ENCODE measurements at places on chromosomes 7 and 10. TPM values are rescaled to one million over a fixed set of nuclear protein-coding genes. Genes with fewer than 3 reads are reported as not detected.

The HOXA13 gene
- not detected for total RNA-seq

The ZEB1 gene
- total RNA-seq = 38.4 TPM

The GIMAP6 gene
- 0.17 TPM for total RNA-seq

The BHLHA15 gene
- 0.35 TPM for total RNA-seq

DNA sequence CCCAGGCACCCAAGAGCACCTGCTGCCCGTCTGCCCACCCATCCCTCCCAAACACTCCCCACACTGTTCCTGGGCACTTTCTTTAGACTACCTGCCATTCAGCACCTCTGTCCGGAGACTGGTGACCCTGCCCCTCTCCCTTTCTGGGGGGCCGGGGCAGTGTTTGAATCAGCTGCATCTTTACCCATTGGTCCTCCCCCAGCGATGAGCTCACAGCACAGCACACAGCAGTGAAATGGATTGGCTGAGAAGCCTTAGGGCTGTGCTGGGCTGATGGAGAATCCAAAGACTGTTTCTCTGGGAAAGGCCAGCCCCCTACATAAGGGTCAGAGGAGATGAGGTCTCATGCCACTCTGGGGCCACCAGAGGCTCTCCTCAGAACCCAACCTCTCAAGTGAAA, 40.2 kb downstream of the VWA2 start:
- no peaks in the 10 kb centered on the region for H3K4me1 ChIP-seq
- H3K36me3 ChIP-seq = no peaks in the 10 kb centered on the region
- peaks cover 4% of the 10 kb centered on the region for H3K27me3 ChIP-seq
- no peak overlapping the region for H3K4me3 ChIP-seq
- no peak for DNase-seq

DNA sequence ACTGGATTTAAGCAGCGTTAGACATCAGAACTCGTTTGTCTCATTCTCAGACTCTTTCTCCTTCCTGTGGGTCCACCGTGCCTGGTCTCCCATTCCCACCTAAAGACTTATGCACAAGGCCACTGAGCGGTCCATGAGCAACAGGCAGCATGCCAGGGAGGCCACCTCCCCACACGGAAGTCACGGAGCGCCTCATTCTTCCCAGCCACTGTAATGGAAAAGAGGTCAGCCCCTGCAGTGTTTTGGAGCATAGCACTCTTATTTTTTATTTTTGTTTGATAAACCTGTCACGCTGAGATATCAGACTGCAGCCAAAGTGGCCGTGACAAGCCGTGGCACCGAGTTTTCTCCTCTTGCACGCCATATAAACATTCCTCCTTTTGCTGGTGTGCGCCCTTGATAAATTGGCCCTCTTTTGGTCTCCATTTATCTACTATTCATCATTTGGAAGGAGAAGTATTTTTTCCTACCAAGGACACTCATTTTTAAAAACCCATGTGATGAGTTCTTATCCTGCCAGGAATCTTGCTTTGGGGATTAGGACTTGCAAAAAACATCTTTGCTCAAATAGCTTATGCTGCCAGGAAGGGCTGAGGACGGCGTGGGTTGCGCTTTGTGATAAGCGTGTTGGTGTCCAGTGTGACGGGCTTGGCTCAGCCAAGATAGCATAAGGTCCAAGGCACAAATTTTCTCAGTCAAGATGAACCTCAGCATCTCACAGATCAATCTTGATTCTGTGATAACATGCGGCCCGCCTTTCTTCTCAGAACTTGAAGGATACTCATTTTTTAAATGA, 206.0 kb downstream of the CCDC3 start:
- no peak for DNase-seq
- peaks cover 91% of the 10 kb centered on the region for H3K36me3 ChIP-seq
- H3K4me3 ChIP-seq = no peak overlapping the region
- H3K27ac ChIP-seq = no peak overlapping the region
- no peaks in the 10 kb centered on the region for H3K27me3 ChIP-seq

DNA sequence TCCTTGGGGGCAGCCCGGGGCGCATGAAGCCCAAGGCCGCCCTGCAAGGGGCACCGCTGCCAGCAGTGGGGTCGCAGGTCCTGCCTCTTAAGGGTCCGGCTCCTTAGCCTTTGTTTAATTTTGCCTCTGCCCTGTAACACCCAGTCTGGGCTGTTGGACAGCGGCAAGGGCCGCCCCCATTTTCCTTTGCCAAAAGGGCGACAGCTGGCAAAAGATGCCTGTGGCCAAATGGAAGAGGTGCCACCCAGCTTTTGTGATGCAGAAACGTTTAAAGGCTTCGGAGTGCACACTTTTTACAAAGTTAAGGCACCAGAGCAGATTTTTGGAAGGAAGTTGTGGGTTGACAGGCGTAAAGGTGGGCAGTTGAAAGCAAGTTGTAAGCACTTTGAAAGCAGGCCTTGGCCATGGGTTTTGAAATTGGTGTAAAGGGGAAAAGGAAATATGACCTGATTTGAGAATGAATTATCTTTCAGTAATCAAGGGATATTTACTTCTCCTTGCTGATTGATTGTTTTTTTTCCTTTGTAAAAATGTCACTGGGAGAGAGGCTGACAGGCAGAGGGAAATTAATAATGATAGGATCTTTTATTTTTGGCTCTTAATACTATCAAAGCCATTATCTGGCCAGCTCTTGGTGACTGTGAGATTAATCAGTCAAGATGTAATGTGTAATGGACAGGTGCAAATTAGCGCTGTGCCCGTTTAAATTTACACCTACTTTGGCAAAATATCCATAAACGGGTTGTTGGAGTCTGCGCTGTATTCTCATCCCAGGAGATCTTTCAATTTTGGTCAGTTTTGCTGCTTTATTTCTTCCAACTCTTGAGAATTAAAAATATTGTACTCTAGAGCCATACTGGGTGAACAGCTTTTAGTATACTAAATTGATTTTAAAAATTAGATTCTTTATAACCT, 1.2 kb downstream of the CASD1 start:
- peaks cover 52% of the 10 kb centered on the region for H3K4me1 ChIP-seq
- no peak for DNase-seq
- peaks cover 11% of the 10 kb centered on the region for H3K36me3 ChIP-seq
- H3K4me3 ChIP-seq = peak overlapping the region; percentile 82

- DNase-seq = no peak
- no peak overlapping the region for H3K4me3 ChIP-seq
- no peaks in the 10 kb centered on the region for H3K4me1 ChIP-seq
- no peaks in the 10 kb centered on the region for H3K36me3 ChIP-seq
- H3K27ac ChIP-seq = no peak overlapping the region
Measured at GRCh38 chr7:39407723-39408122, 158.5 kb upstream of the YAE1 start.

- H3K4me3 ChIP-seq = no peak overlapping the region
- no peak for DNase-seq
- H3K27me3 ChIP-seq = no peaks in the 10 kb centered on the region
- H3K27ac ChIP-seq = no peak overlapping the region
- H3K36me3 ChIP-seq = peaks cover 37% of the 10 kb centered on the region
Measured at GRCh38 chr10:112588225-112588990, 141.4 kb downstream of the VTI1A start.

DNA sequence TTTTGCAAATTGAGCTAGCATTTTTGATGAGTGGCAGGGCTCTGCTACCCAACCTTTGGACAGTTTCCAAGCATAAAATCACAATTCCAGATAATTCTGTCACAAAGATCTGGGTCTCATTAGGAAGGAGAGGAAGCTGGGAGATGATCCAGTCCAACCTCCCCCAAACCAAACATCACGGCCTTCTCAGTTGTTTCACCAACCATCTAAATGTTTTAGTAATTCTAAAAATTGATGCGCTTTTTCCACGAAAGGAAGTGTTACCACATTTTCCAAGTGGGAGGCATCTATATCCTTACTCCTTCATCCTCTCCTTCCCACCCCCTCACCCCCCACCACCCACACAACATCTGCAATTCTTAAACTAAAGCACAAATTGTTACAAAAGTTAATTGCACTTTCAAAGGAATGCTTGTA, 108.3 kb downstream of the EGFR start:
- DNase-seq = no peak
- H3K27ac ChIP-seq = no peak overlapping the region
- peaks cover 13% of the 10 kb centered on the region for H3K27me3 ChIP-seq
- no peak overlapping the region for H3K4me3 ChIP-seq
- no peaks in the 10 kb centered on the region for H3K36me3 ChIP-seq

- H3K4me3 ChIP-seq = no peak overlapping the region
- no peaks in the 10 kb centered on the region for H3K36me3 ChIP-seq
- H3K27ac ChIP-seq = no peak overlapping the region
- DNase-seq = no peak
- no peaks in the 10 kb centered on the region for H3K4me1 ChIP-seq
Measured at GRCh38 chr10:91590142-91590903, 42.5 kb downstream of the PPP1R3C start.

GRCh38 chr10:2978574-2979273, 88.6 kb upstream of the PFKP start:
- peaks cover 38% of the 10 kb centered on the region for H3K4me1 ChIP-seq
- H3K4me3 ChIP-seq = no peak overlapping the region
- no peaks in the 10 kb centered on the region for H3K36me3 ChIP-seq
- H3K27ac ChIP-seq = peak overlapping the region; percentile 68
- DNase-seq = no peak

DNA sequence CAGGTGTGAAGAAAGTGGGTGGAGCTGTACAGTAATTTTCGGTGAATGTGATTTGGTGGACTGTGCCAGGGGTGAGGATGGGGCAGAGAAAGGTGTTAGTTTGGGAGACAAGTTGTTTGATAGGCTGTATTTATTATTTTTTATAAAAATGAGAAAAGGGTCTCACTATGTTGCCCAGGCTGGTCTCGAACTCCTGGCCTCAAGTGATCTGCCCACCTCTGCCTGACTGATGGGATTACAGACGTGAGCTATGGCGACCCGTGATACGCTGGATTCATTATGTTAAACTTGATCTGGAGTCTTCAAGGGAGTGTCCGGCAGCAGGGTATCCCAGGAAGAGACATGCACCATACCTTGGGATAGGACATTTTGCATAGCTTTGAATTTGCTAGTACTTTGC, 1.3 kb downstream of the KAT6B start:
- no peaks in the 10 kb centered on the region for H3K27me3 ChIP-seq
- peaks cover 1% of the 10 kb centered on the region for H3K36me3 ChIP-seq
- H3K27ac ChIP-seq = peak overlapping the region; percentile 79

DNA sequence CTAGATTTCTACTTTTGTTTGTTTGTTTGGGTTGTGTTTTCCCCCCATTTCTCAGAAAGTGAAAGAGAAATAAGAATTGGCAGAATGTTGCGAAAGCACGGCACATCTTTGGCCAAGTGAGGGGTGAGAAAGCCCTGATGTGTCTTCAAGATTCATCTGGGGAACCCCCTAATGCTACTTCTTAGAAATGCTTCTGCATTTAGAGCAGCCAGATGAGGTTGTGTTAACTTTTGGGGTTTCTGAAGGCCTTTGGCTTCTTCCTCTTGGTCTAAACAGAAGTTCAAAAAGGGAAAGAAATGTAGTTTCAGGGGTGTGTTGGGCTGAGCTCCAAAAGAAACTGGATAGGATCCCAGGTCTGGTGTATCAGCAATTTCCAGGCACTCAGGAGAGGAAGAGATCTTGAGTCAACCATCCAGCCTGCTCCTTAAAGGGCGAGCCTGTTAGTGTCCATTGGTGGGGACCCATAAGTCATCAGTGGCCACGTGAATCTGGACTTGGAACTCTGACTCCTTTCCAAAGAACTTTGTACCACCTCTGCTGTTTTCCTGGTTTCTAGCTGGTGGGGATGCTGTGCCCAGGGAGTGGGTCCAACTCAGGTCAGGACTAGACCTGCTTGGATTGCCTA, 6.5 kb downstream of the DUSP5 start:
- peaks cover 79% of the 10 kb centered on the region for H3K4me1 ChIP-seq
- H3K27ac ChIP-seq = peak overlapping the region; percentile 90
- DNase-seq = no peak
- no peaks in the 10 kb centered on the region for H3K27me3 ChIP-seq
- H3K4me3 ChIP-seq = peak overlapping the region; percentile 72

- H3K27me3 ChIP-seq = peaks cover 9% of the 10 kb centered on the region
- H3K4me3 ChIP-seq = no peak overlapping the region
- H3K36me3 ChIP-seq = no peaks in the 10 kb centered on the region
- peaks cover 15% of the 10 kb centered on the region for H3K4me1 ChIP-seq
- no peak for DNase-seq
Measured at GRCh38 chr7:140521421-140521820, 42.1 kb upstream of the MKRN1 start.

DNA sequence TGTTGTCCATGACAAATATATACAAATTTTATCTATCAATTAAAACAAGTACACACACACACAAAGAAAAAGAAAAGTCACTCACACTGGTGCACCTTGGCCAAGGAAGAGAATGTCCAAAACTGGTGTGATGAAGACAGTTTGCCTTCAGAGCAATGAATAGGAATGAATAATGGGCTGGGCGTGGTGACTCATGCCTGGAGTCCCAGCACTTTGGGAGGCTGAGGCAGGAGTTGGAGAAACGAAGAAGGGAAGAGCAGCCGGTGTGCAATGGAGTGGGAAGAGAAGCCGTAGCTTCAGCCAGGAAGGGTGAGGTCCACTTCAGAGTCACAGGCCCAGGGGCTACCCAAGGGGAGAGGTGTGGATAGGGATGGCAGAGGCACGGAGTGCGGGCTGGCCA, 253.6 kb downstream of the CCSER2 start:
- H3K36me3 ChIP-seq = no peaks in the 10 kb centered on the region
- H3K27ac ChIP-seq = no peak overlapping the region
- DNase-seq = no peak
- no peaks in the 10 kb centered on the region for H3K27me3 ChIP-seq
- H3K4me1 ChIP-seq = no peaks in the 10 kb centered on the region
- no peak overlapping the region for H3K4me3 ChIP-seq

GRCh38 chr10:49081547-49082275, 33.6 kb downstream of the VSTM4 start:
- no peak overlapping the region for H3K4me3 ChIP-seq
- no peaks in the 10 kb centered on the region for H3K4me1 ChIP-seq
- no peak overlapping the region for H3K27ac ChIP-seq

- no peaks in the 10 kb centered on the region for H3K4me1 ChIP-seq
- no peak overlapping the region for H3K4me3 ChIP-seq
- no peaks in the 10 kb centered on the region for H3K36me3 ChIP-seq
- no peak for DNase-seq
- H3K27ac ChIP-seq = no peak overlapping the region
Measured at GRCh38 chr7:99806839-99807478, 20.9 kb upstream of the CYP3A43 start.

All from activated B cell treated with CpG ODN at 0.5 μM for 24 hours (primary cell).